NCI-H1048 (cell line): ENCODE measurements at places on chromosomes 13 and 19.

GRCh38 chr19:28482221-28482620 is 730.7 kb downstream of the UQCRFS1 start:
- no peak for DNase-seq

DNA sequence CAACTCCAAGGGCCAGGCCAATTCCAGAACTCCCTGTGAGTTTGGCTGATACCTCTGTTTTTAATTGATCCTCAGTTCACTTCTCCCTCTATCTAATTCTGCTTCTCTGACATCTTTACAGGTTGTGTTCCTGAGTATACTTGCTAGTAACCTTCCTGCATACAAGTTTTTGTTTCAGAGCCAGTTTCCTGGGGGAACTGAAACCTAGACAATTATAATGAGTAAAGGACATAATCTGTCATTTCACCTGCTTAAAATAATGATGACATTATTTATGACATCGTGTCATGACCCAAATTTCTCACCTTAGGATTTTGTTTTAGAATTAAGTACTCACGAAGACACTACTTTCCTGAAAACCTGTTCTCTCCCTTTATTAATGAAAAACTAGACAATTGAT is 12.5 kb upstream of the MYCBP2 start:
- no peak for DNase-seq

GRCh38 chr19:54287456-54287855 is 6.5 kb upstream of the LILRB2 start:
- DNase-seq = no peak

GRCh38 chr13:58953638-58954037 is 1210.1 kb downstream of the DIAPH3 start:
- DNase-seq = no peak

- DNase-seq = no peak
Measured at GRCh38 chr19:6459262-6460098, at the start of gene SLC25A23. Gene SLC25A23 (minus strand): TSS chr19:6459792. CDS start chr19:6459628, 164 bp downstream.

GRCh38 chr13:90696656-90697055 is 650.8 kb upstream of the MIR17HG start:
- DNase-seq = no peak

GRCh38 chr19:6997679-6998445 is 23.4 kb downstream of the MBD3L2B start:
- DNase-seq = no peak

DNA sequence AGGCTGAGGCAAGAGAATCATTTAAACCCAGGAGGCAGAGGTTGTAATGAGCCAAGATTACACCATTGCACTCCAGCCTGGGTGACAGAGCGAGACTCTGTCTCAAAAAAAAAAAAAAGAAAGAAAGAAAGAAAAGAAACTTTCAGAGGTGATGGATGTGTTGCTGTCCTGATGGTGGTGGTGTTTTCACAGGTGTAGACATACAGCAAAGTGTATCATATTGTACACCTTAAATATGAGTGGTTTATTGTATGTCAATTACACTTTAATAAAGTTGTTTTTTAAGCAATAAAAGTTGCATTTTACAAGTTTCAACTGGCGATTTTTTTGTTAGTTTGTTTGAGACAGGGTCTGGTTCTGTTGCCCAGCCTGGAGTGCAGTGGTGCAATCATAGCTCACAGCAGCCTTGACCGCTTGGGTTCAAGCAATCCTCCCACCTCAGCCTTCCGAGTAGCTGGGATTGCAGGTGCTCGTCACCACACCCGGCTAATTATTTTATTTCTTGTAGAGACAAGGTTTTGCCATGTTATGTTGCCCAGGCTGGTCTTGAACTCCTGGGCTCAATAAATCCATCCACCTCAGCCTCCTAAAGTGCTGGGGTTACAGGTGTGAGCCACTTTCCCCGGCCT is 13.5 kb upstream of the INSR start:
- DNase-seq = no peak

DNA sequence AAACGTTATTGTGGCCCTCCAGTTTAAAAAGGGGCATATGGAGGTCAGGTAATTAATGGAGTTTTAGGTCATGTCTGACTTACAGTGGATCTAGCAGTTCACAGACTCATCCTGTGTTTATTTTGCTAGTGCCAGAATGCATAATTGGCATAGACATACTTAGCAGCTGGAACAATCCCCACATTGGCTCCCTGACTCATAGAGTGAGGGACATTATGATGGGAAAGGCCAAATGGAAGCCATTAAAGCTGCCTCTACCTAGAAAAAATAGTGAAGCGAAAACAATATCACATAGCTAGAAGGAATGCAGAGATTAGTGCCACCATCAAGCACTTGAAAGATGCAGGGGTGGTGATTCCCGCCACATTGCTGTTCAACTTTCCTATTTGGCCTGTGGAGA is 610.7 kb downstream of the SLITRK5 start:
- no peak for DNase-seq

DNA sequence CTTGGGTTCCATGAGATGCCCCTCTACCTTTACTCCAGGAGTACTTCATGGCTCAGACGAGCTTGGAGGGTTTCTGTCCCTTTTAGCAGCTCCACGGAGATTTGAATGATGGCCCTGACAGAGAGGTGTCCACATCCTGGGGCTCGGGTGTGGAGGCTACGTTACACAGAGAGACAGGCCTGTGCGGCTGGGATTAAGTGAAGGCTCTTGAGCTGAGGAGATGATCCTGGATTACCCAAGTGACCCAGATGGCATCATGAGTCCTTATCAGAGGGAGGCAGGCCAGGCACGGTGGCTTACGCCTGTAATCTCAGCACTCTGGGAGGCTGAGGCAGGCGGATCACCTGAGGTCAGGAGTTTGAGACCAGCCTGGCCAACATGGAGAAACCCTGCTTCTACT is 12.4 kb downstream of the DPP9 start:
- DNase-seq = no peak

GRCh38 chr13:70310396-70311119 is 202.3 kb upstream of the KLHL1 start:
- DNase-seq = no peak

DNA sequence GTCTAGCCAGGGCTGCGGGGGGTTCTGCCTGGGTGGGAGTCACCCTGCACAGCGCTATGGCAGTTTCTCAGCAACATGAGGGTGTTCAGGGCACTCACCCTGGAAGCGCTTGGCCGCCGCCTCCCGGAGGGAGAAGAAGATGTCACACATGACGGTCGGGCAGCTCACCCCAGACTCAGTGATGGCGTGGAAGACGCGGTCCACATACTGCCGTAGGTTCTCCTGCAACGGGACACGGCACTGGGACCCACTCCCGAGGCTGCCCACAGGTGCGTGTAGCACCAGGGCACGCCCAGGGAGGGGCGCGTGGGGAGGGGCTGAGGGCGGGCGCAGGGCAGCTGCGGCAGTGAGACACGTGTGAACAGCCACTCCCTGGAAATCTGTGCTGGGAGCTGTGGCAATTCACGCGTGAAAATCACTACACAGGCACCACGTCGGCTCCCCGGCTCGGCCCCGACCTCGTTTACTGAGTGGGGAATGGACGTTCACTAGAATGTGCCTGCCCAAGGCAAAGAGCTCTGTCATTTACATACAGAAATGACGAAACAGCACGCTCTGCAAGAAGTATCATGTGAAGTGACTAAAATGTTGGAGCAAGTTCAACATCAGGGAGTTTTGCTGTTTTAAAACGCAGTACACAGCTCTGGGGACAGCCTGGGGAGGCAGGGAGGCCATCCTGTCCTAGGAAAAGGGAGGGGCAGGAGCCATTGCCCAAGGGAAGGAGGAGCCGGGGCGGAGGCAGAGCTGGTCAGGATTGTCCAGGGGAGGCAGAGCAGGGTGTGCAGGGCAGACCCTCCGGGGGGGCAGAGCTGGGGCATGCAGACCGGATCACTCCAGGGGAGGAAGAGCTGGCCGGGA is 41.5 kb upstream of the C13orf46 start:
- no peak for DNase-seq

- no peak for DNase-seq
Measured at GRCh38 chr13:98917116-98917515, 60.7 kb downstream of the DOCK9 start.

DNA sequence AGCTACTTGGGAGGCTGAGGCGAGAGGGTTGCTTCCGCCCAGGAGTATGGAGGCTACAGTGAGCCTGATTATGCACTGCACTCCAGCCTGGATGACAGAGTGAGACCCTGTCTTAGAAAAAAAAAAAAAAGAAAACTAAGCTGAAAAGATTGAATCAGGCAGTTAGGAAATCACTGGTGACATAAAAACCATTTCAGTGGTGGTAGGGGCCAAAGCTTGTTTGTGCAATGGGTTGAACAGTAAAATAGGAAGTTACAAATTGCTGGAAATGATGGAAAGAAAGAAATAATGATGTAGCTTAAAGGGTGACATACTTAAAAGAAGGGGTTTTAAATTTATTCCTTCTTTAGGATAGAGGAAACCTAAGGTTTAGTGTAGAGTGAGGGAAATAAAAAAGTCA is 4.8 kb upstream of the OXGR1 start:
- DNase-seq = no peak

DNA sequence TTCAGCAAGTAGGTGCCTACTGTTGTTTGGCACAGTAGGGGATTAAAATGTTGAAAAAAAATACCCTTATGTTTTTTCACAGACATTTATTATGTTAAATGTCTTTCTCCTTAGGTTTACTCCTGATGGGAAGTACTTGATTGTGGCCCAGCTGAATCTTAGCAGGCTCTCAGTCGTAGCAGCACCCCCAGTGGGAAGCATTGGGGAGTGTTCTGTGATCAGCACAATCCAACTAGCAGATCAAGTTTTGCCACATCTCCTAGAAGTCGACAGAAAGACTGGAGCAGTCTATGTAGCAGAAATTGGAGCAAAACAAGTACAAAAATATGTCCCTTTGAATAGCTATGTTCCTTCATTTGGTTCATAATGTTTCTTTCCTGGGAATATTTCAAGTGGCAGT is 9.3 kb downstream of the NHLRC3 start:
- DNase-seq = no peak

DNA sequence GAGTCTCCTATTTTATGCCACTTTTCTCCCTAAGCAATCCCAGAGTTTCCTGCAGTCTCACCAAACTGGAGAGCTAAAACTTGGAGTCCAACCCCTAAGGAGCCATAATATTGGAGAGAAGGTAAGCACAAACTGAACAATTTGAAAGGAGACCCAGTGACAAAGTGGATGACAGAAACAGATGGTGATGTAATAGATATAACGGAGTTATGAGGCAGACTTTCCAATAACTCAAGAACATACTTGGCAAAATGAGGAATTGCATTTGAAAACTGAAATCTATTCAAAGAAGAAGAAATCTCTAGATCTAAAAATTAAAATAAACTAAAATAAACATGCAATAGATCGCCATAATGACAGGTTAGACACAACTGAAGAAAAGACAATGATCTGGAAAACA is 200.9 kb upstream of the MIR17HG start:
- no peak for DNase-seq

DNA sequence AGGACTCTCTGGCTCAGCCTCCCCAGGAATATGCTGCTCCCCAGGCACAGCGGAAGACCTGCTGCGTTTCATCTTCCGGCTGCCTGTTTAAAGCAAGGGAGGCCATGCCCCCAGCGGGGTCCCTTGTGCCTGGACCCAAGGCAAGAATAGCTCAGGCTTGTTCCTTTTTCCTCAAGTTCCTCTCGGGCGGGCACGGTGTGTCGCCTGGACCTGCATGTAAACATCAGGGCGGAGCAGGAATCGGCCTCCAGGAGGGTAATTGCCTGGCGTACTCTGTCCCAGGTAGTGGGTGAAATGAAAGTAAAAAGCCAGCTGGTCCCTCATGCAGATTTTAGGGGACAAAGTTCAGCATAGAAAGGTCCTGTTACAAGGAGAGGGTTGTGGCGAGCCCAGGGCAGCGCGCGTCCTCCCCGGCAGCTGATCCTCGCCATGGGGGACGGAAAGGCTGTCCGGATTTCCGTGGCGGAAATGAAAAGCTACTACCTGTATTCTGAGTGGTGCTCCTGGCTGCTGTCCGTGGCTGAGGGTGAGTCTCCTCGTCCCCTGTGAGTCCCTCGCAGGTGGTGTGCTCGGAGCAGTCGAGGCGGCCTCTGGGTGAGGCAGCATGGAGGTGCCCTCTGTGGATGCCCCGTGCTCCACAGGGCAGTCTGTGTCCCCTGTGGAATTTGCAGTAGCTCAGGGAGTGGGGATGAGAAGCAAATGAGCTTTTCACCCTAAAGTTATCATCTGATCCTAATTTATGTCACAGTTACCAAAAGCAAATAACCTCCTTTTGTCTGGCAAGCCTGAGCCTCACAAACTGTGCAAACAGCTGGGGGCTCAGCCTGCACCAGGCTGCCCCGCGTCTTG is 16.2 kb downstream of the MCF2L start:
- no peak for DNase-seq

DNA sequence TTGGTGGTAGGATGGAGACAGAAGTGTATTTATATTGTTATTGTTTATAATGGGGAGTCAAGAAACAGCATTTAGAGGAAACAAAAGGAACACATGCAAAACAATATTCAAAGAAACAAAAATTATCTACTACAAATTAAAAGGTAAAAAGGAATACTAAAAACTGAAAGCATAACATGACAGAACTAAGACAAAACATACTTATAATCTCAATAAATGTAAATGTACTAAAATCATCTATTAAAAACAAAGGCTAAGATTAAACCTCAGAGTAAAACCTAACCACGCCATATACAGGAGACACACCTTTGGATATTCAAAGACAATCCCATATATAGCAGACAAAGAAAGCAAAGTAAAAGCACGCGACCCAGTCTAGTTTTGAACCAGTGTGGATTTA is 273.6 kb downstream of the ABCC4 start:
- no peak for DNase-seq

DNA sequence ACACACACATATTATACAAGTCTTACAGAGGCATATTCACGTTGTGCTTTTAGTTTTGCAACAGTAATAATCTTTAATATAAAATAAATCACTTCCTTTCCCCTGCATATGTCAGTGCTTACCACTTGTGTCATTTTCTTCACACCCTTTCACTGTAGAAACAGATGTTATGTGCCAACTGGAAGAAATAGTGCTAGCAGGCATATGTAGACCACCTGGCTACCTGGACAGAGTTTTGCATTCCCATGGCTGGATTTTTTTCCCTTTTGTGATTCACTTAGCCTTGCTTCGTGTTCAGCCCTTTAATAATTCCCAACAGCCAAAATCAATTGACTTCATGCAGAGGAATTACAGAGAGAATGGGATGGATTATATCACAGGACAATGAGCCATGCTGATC is 399.1 kb upstream of the SPRY2 start:
- DNase-seq = no peak

DNA sequence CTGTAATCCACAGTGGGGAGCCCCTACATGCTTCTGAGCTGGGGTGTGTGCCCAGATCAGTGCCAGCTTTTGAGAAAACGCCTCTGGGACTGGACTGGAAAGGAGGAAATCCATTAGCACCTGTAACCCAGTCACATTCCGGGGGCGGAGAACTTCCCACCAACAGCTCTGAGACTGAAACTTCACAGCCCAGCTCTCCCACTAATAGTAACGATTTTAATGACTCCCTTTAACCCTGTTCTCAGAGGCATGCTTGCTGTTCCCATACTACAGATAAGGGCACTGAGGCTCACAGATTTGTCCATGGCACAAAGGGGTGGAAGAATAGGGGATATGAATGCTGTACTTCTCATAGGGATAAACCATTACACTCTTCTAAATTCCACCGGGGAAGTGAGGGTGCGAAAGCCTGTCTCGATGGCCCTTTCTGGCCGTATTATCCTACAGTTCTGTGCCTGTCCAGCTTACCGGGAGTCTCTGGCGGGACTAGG is 851 bp downstream of the FBXO46 start:
- no peak for DNase-seq

GRCh38 chr13:78334059-78334458 is 269.3 kb downstream of the POU4F1 start:
- DNase-seq = no peak
